ENCODE measurements at places on chromosomes 2 and 18. TPM values are rescaled to one million over a fixed set of nuclear protein-coding genes. Genes with fewer than 3 reads are reported as not detected.

CPLX4 gene
- total RNA-seq = not detected

LBX2 gene
- total RNA-seq = 4.2 TPM

LCT gene
- total RNA-seq = 0.03 TPM

ME2 gene
- 42.7 TPM for total RNA-seq

MAL gene
- total RNA-seq = not detected

GALNT5 gene
- 2.8 TPM for total RNA-seq

AGBL5 gene
- total RNA-seq = 33.6 TPM

MDH1B gene
- total RNA-seq = 1.6 TPM

LRRC30 gene
- total RNA-seq = not detected

EVX2 gene
- not detected for total RNA-seq

CELF4 gene
- total RNA-seq = 0.10 TPM

TMEM17 gene
- total RNA-seq = 5.4 TPM

LYPD6B gene
- 0.12 TPM for total RNA-seq

SLC9A4 gene
- total RNA-seq = not detected

IFIH1 gene
- total RNA-seq = 1.5 TPM

CIDEA gene
- total RNA-seq = not detected

MEP1B gene
- 0.07 TPM for total RNA-seq

SRD5A2 gene
- total RNA-seq = 0.01 TPM

RAB17 gene
- 0.21 TPM for total RNA-seq

ELMOD3 gene
- total RNA-seq = 12.7 TPM

ITPRID2 gene
- total RNA-seq = 64.8 TPM

MC4R gene
- not detected for total RNA-seq

C2orf78 gene
- not detected for total RNA-seq

MYCN gene
- not detected for total RNA-seq

POTEI gene
- total RNA-seq = not detected

COBLL1 gene
- 3.9 TPM for total RNA-seq

YWHAQ gene
- 716 TPM for total RNA-seq

UGP2 gene
- 87.8 TPM for total RNA-seq

TCF23 gene
- not detected for total RNA-seq

RAD51AP2 gene
- total RNA-seq = not detected

UGT1A7 gene
- 6.3 TPM for total RNA-seq

MALL gene
- total RNA-seq = 138 TPM

SAP130 gene
- total RNA-seq = 13.0 TPM

SULT1C4 gene
- total RNA-seq = not detected

IKZF2 gene
- total RNA-seq = 0.29 TPM

EML6 gene
- 1.0 TPM for total RNA-seq

DTNA gene
- 0.15 TPM for total RNA-seq

Data from A549 treated with CORT108297 at 1 μM for 4 hours (cell line).